ENCODE measurements at places on chromosomes 4 and X.

GRCh38 chr4:79651456-79651855 is 243.4 kb upstream of the GK2 start:
- no peak for DNase-seq

GRCh38 chr4:60209588-60209987 is 990.5 kb upstream of the ADGRL3 start:
- DNase-seq = no peak

DNA sequence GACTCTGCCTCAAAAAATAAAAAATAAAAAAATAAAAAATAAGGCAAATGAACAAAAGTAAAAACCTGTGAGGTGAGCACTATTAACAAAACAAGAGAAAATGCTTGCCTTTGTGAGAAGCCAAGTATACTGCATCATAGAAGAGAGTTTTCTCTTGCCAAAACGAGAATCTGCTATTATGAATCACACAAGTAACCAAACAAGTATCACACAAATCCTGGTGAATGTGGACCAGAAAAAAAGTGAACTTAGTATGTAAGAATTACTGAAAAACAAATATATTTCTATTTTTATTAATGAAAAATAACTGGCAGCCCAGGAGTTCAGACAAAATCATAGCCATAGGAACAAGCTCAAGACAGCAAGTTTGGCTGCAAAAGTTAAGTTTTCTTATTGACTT is 193.5 kb downstream of the PDGFC start:
- no peak for DNase-seq

DNA sequence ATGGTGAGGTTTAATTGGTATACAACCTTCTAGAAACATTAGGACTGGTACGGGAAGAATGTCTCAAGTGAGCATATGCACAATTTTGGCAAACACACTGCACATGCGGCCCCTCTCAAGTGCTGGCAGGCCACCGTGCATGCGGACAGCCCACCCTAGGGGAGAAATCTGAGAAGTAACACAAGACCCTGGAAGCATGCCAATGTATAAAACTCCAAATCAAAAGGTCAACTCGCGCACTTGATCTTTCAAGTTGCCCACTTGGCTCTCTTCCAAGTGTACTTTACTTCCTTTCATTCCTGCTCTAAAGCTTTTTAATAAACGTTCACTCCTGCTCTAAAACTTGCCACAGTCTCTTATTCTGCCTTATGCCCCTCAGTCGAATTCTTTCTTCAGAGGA is 488.3 kb downstream of the CFAP47 start:
- DNase-seq = no peak

GRCh38 chr4:126572264-126572663 is 1060.5 kb upstream of the INTU start:
- DNase-seq = no peak

- no peak for DNase-seq
Measured at GRCh38 chr4:116118221-116118620, 967.2 kb downstream of the TRAM1L1 start.

DNA sequence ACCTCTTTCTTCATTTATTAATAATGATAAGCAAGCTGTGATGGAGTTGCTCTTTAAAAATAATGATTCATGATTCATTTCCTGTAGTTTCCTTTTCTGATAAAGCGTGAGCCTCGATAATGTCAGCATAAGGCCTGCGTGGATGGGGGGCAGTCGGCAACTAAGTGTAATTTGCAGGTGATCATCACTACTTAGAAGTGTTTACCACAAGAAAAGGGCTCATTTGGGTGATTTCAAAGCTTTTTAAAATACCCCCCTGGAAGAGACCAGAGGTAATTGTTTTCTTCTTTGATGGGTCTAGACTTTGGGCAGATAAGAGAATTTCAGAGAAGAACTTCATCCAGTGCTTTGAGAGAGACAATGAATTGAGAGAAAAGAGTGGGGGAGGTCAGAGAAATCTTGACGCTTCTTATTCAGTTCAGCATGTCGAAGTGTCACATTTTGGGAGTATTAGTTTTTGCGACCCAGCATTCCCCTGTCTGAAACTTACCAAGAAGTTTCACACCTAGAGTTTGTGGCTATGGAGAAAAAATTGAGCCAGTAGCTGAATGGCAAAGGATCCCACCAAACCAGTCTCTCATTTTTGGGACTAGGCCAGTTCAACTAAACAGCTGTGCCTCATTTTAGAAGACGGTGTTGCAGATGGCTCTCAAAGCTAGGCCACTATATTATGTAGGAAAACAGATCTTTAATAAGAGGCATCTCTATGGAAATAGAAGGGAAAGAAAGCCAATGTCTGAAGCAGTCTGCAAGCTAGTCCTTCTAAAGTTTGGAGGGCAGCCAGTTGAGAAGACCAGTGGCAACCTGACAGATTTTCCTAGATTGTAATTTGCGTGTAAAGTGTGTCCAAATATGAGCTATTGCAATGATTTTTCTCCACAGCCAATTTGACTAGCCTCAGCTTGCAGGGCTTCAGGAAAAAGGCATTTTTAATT is 171.0 kb upstream of the PPP1R2C start:
- DNase-seq = no peak

DNA sequence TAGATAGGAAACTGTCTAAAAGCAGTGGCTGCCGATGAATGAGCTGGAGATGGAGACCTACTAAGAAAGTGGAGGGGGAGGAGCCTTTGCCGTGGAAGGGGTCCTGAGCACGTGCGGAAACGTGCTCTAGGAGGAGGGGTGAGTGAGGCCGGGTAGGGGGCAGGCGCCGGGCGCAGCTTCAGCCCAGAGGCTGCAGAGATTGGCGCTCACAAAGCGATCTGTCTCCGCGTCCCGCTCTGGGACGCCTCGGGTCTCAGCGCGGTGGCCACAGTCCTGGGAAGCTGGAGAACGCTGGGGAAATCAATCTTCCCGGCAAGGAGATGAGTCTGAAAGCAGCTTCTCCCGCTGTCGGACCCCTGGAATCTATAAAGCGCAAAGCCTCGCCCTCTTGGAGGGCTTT is 444 bp upstream of the ARHGAP6 start:
- no peak for DNase-seq

DNA sequence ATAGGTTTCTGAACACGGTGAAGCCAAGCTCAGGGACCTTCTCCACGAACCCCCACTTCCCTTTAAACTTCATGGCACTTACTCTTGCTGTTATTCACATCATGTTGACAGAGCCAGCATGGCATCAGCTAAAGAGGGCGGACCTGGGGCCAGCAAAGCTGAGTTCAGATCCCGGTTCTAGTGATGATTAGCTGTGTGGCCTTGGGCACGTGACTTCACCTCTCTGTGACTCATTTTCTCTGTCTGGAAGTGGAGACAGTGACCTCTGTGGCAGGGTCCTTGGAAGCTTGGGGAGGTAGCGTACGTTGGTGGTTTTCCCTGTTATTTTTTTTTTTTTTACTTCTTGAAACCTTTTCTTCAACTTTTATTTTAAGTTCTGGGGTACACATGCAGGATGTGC is 13.4 kb downstream of the EVC start:
- no peak for DNase-seq

Data from stimulated activated CD8-positive, alpha-beta memory T cell treated with anti-CD3 and anti-CD28 coated beads, Interleukin-7, amount 100 ng/mL, for 1 hour (primary cell).